Kidney glomerular epithelial cell (primary cell): ENCODE measurements at places on chromosomes 12 and 14.

GRCh38 chr12:89370850-89371249 is 18.5 kb upstream of the DUSP6 start:
- peak; percentile 98 for DNase-seq

GRCh38 chr14:30002859-30003258 is 75.2 kb upstream of the PRKD1 start:
- no peak for DNase-seq

DNA sequence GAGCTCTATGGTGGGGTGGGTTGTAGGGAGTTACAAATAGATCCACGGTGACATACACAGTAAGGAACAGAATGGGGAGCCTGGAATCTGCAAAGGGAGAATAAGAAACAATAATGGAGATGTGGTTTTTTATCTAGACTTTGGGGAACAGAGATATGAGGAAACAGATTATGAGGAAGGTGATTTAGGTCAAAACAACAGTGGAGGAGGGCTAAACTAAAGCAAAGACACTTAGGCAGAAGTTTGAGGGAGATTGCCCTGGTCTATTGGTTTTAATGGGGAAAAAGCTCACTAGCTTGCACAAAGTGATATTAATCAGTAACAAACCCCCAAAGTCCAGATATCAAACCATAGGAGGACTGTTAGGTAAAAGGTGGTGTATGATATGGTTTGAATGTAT is 144.5 kb upstream of the DYRK2 start:
- DNase-seq: no peak

DNA sequence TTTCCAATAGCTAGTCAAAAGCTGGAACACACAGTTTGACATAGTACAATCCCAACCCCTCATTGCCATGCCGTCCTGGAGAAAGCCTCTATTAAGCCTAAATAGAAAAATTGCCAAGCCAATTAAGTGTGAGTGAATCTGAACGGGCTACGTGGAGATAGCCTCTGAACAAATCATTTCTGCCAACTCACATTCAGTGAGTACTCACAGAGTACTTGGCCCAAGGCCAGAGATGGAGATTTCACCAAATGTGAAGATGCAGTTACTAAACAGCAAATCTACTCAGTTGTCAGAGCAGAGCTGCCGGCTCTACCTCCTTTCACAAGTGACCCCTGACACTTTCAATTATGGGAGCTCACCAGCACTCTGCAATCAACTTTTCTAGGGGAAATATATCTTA is 350.0 kb downstream of the GALC start:
- DNase-seq: no peak

DNA sequence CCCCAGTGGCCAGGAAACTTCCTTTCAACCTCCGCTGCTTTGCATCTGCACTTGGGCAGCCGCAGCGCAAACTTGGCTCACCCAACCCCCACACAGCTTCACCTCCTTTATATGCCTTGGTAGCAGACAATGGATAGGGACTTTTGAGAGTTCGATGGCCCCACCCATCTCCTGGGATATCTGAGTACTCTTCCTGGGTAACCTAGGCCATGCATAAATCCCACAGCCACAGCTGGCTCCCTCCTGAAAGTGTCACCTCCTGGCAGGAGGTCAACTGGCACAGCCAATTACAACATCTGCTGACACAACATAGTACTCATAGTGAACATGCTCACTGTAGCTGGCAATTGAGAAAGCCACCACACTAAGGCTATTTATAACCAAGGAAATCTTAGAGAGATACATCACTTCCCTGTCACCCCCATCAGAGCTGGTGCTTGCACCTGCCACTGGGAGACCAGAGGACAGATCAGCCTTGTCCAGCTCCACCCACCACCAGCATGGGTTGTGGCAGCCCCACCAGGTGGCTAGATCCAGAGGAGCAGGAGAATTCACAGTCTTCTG is 410.0 kb downstream of the SYT1 start:
- no peak for DNase-seq

DNA sequence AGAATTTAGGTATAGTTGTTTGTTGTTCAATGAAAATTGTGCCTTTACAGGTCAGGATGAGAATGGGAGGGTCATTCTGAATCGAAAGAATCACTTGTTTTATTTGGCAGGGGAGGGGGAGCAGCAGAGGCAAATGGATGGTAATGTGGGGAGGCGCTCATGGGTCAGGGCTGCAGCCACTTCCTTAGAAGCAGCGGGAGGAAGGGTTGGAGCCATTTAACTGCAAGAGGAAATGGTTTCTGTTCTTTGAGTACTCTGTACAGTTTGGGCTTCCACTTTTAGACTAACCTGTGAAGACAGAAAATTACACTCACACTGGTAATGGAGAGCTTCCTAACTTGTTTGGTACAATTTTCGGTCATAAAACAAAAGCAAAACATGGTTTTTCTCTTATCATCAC is 57.2 kb downstream of the PIWIL1 start:
- DNase-seq: no peak

DNA sequence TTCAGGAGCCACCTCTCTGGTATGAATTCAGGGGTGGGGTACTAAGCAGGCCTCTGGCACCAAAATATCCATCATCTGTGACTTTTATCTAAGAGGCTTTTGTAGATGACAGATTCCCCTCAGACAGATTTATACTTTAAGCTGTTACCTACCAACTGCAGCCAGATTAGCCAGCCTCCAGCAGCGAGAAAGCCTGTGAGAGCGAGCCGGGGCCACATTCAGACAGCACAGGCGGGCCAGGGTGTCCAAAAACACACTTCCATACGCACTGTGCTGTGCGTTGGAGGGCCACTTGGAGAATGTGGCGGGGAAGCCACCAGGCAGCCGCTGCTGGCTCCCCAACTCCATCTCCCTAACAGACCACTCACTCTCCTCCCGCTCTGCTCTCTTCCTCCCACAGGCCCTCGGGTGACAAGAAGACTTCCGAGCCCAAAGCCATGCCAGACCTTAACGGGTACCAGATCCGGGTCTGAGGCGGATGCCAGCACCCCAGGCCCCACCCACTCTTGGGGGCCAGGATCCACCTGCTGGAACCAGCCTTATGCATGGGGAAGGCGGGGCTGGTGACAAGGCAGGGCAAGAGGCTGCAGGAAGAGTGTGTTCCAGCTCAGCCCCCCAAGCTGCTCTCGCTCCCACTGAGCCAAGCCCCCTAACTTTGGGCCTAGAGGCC is 17.4 kb downstream of the VASH1 start:
- DNase-seq: no peak

- DNase-seq: no peak
Observed at GRCh38 chr12:121905746-121906145, 12.6 kb upstream of the CFAP251 start.

DNA sequence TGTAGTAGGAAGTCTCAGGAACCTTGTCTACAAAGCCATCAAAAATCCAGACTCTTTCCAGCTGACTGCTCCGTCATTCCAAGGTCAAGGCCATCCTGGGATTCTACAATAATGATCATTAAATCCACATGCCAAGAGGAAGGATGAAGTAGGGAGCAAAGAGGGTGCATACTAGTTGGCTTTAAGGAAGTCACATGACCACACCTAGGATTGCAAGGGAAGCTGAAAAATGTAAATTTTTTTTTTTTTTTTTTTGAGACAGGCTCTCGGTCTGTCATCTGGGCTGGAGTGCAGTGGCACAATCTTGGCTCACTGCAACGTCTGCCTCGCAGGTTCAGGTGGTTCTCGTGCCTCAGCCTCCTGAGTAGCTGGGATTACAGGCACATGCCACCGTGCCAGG is 7.3 kb upstream of the MRPL42 start:
- DNase-seq: no peak

DNA sequence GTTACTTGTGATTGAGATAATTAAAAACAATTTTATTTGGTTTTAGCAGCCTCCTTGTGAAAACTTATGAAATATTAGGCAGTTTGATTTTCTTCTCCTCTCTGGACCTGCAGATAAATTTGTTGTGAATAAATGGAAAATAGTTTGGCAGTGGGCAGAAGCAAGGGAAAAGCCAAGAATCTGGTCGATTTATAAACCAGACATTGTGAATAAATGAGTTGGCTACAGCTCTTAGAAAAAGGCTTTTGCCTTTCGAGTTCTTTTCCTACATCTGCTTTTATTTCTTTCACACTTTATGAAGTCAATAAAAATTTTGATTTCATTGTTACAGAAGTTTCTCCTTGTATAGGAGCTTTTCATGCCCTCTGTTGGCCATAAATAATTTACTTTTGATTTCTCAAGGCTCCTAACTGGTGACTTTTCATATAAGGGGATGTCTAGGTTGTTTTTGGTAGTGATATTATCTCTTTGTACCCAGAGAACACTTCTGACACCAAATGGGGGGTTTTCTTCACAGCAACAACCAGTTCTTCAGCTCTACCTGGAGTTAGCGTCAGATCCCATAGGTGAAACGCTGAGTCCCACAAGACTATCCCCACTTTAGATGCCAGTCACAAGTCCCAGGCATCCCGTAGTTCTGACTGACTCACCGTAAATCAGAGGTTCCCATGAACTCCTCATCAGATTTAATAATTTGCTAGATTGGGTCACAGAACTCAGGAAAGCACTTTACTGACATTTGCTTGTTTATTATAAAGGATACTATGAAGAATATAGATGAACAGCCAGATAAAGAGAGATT is 136.5 kb upstream of the DNM1L start:
- no peak for DNase-seq

- no peak for DNase-seq
Observed at GRCh38 chr12:1630133-1630826, 1.2 kb downstream of the WNT5B start.

DNA sequence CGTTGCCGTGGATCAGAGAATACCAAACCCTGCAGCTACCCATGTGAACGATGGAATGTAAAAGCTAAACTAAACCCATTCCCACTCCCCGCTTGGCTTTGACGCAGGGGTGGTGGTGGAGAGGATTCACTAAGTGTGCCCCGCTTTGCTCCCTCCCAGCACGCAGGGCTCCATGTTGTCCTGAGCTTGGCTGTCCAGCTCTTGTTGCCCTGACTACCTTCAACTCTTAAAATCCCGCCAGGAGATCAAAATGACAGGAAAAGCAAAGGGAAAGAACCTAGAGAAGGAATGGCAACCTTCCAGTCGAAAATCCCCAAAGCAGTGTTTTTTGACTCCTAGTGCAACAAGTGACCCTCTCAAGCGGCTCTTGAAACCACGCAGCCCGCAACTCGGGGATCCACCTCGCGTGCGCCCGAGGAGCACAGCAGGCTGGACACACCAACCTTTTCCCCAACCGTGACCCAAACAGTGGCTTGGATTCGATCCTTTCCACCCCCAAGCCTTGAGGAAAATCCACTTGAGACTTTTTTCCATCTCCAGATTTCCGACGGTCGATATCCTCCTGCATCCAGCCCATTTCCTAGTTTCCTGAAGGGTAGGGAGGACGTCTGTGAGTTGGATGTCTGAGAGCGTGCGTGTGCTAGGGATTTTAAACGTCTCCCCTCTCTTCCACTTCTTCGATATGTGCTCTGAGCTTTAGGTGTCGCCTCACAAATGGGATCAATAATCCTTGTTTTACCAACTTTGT is 1.4 kb downstream of the SYT10 start:
- DNase-seq: no peak

- no peak for DNase-seq
Observed at GRCh38 chr12:58906917-58907316, 13.4 kb downstream of the LRIG3 start.

- DNase-seq: no peak
Observed at GRCh38 chr14:35380794-35381193, 23.8 kb downstream of the NFKBIA start.

GRCh38 chr12:44771485-44772021 is 104.6 kb downstream of the NELL2 start:
- no peak for DNase-seq

GRCh38 chr12:65561798-65562382 is 262.4 kb upstream of the HMGA2 start:
- no peak for DNase-seq

DNA sequence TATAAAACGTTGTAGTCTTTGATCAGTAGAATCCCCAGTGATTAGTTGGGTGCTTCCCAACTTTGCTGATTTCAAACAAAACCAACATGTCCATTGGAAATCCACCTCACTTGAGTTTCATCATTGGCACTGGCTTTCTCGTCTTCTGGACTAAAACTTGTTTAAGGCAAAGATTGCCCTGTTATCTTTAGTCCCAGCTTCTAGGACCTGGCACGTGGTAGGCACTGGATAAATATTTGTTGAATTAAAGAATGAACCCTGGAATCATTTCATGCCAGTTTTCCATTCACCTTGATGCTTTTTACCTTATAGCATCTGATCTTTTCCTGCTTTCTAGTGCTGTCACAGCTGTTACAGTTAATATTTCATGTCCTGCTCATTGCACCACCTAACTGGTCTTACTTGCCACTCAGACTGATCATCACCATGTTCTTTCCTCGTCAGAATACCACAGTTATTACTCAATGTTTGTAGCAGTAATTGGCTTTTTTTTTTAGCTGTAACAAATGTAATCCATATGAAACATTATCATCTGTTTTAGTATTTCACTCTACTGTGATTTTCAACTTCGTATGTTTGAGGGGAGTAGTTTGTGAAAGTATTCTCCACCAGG is 7.3 kb upstream of the C12orf50 start:
- DNase-seq: peak; percentile 22

DNA sequence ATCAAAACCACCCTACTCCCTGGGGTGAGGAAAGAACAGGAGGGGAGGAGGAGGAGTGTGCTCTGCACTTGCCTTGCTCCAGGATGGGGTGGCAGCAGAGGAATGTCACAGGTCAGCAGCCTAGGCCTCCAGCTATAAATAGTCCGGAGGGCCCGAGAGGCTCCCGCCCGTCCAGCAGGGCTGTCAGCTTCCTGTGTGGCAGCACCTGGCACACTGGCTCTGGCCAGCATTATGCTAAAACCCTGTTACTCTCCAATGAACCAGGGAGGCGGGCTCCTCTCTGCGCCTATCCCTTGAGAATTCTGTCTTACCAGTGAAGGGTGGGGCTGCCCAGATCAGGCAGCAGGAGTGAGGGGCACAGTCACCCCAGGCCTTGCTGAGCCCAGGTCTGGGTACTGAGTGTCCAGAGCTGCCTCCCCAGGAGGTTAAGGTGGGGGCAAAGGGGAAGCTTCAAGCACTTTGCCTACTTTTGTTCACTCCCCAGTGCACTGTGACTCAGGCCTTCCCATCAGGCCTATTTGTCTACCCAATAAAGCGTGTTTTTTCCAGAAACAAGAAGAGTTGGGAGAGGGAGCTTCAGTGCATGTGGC is 1.2 kb upstream of the COX14 start:
- peak; percentile 89 for DNase-seq

- DNase-seq: no peak
Observed at GRCh38 chr12:31234053-31234840, 91.7 kb downstream of the SINHCAF start.

DNA sequence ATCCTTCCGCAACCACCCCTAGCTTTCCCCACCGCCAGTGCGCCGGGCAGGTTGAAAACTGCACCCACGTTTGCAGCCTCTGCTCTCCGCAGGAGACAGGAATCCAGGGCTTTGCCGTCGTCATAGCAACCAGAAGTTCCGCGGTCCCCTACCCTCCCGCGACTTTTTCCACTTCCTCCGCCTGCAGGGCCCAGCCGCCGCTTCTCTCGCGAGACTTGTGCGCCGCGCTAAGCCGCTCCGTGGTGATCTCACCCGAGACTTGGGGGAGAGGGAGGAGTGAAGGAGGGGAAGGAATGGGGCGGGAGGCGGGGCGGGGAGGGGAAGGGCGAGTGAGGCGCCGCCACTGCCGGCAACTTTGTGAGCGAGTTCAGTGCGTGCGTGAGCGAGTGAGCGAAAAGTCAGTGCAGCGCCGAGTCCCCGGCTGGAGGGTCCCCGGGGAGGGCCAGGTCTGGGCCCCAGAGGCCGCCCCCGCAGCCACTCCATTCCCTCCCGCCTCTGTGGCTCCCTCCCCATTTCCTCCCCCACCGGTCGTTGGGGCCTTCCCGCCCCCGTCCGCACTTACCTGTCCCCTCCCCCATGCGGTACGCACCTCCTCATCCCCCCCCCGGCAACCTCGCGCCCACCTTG is 413.0 kb downstream of the PCNX1 start:
- peak; percentile 93 for DNase-seq

GRCh38 chr12:12008931-12009611 is 61.7 kb upstream of the BCL2L14 start:
- peak; percentile 58 for DNase-seq
